Transverse colon (tissue), 4 donors: ENCODE measurements at places on chromosomes 6 and 20. TPM values are rescaled to one million over a fixed set of nuclear protein-coding genes. Genes with fewer than 3 reads are reported as not detected.

The DEFB132 gene
- total RNA-seq, result not detected

The MCCD1 gene
- total RNA-seq, result not detected

The GTSF1L gene
- not detected for total RNA-seq

The ADGRG6 gene
- total RNA-seq, result 15.7 TPM

The ZSCAN23 gene
- 2.5 TPM for total RNA-seq
